ENCODE measurements at places on chromosomes 6 and 20.

DNA sequence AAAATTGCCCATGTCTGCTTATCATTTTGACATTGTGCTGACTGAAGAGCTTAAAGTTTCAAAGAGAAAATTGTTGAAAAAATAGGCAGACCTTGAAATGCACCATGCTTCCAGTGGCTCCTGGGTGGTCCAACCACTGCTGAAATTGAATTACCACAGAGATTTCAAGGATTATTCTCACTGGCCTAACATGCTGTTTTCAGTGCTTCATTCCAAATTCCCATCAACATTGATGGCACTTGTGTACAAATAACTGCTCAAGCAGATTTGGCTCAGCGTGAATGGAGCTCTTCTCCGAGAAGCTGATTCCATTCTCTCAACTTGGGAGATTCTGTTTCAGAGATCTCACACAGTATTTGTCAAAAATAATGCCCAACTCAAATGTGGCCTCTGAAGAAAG, 75.5 kb downstream of the LAMA4 start:
- no peak for DNase-seq

DNA sequence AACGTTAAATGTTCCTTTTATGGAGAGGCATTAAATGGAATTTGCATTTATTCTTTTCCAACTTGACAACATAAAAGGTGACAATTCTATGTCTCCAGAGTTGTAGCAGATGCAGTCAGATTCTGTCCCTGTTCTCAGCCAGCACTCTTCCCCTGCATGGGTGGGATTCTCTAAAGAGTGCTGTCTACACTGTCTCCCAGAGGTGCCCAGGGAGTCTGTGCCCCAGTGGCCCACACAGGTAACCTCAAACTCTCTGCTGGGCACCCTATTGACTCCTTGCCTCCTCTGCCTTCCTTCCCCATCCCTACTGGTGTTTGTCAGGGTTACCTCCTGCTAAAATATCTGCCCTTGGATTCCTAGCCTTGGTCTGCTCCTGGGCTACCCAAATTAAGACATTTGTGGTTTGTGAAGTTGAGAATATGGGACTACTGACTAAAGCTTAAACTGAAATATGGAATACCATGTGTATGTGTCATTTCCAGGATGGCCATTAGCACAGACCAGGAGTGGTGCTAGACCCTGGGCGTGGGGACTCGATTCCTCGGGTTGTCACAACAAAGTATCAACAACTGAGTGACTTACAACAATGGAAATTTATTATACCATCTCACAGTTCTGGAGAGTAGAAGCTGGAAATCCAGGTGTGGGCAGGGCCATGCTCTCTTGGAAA, 284.7 kb downstream of the CDH26 start:
- no peak for DNase-seq

DNA sequence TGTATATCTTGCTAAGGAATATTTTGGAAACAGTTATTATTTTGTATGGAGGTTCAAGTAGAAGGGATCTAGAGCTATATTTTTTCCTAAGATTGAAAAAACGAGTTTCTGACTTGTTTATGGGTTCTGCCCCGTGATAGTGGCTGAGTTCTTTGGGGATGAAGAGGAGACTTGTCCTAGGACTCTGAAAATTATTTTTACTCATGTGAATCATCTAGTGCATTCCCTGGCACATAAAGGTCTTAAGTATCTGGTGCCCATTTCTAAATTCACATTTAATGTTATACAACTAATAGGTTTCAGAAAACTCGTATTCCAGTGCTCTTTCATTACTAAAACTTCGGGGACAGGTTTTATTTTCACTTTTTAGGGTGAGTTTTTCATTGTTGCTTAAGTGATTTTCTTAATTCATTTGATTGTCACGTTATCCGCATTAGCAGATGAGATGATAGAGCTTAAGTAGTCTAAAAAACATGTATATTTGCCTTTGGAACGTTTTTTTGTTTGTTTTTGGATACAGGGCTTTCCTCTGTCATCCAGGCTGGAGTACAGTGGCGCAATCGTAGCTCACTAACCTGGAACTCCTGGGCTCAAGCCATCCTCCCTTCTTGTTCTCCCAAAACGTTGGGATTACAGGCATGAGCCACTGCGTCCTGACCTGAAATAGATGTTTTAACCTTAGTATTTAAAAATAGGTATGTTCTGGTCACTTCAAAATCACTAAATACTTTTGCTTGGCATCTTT, 2.1 kb downstream of the NFYA start:
- no peak for DNase-seq

- DNase-seq = no peak
Observed at GRCh38 chr20:24199501-24199900, 210.9 kb upstream of the GGTLC1 start.

DNA sequence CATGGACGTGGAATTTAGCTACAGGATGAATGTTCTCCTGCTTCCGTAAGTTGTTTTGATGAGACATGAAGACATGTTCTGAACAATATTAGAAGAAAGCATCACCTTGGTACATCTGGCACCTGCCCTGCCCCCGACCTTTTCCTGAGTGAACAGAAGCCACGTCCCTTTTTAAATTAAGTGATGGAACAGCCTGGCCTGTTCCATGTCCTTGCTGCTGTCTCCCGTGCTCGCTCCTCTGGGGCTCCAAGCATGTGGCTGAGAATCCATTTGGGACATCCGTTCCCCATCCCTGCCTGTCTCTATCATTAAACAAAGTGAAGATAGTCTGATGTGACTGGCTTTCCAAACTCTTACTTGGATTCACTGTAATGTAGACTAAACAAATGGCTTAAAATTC, 36.4 kb downstream of the ERMARD start:
- no peak for DNase-seq

DNA sequence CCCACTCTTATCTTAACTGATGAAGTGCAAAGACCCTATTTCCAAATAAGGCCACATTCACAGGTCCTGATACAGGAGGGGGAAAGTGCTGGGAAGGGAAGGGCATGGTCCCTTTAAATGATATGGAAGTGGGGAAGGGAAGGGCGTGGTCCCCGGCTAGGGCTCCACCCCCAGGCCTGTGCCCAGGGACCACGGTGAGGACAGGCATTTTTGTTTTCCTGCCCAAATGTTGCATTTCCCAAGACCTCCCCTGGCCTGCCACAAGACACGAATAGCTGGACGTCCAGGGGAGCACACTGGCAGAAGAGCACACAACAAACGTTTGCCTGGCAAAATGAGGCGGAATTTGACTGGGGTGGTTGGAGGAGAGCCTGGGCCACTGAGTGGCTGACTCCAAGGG, 16.1 kb upstream of the HFE start:
- DNase-seq = no peak

GRCh38 chr6:116685437-116685993, 4.5 kb downstream of the KPNA5 start:
- DNase-seq = no peak

- DNase-seq = no peak
Observed at GRCh38 chr6:112150363-112150762, 63.0 kb downstream of the FAM229B start.

- no peak for DNase-seq
Observed at GRCh38 chr6:34120953-34121675, 24.8 kb downstream of the GRM4 start.

GRCh38 chr6:113405326-113406047, 451.7 kb upstream of the MARCKS start:
- no peak for DNase-seq

DNA sequence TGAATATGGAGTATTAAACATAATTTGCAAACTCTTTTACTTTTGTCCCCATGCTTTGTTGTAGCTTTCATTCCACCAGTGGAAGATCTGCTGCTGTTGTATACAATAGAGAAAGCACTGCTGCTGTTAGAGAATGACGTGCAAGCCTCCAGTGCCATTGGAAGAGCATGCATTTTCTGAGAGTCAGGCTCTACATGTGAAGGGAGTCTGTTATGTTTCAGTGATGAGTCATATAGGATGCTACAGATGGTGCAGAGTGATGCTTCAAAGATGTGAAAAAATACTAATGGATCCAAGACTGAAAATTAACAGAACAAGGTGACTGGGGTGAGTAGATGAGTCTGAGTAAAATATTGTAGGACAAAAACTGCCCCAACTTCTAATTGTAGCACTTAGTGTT, 22.4 kb upstream of the BACH2 start:
- no peak for DNase-seq

GRCh38 chr6:73738367-73739028, 42.5 kb downstream of the CD109 start:
- no peak for DNase-seq

DNA sequence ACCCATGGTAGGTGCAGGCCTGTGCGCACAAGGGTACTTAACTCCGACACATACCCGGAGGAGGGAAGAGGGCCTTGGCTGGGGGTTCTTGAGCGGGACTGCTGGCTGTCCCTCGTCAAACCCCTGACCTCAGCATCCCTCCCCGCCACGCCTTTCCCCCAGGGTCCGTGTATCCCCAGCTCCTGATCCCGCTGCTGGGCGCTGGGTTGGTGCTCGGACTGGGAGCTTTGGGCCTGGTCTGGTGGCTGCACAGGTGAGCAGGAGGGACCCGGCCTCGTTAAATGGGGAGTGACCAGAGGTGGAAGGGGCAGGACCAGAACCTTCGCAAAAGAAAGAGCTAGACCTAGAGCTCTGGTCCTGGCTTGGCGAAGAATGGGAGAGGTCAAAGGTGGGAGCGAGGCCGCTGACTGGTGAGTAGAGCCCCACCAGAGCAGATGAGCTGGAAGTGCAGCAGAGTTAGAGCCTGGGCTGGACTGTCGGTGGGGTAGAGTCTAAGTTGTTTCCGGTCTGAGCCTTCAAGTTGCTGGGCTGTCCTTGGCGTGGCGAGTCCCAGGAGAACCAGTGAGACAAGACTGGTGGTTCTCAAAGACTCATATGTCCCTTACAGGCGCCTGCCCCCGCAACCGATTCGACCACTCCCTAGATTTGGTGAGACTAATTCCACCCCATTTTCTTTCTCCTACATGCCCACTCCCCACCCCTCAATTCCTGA, 963 bp downstream of the MPIG6B start:
- DNase-seq = no peak

GRCh38 chr6:166692723-166693302, 65.8 kb upstream of the RPS6KA2 start:
- no peak for DNase-seq

- no peak for DNase-seq
Observed at GRCh38 chr6:151630387-151630786, 136.6 kb downstream of the CCDC170 start.

Data from CD4-positive, alpha-beta T cell treated with Interleukin-15 for 4 hours (primary cell).